ENCODE measurements at places on chromosomes 5 and 9. TPM values are rescaled to one million over a fixed set of nuclear protein-coding genes. Genes with fewer than 3 reads are reported as not detected.

GRCh38 chr5:159605585-159605984 is 275.3 kb upstream of the IL12B start:
- no peak for DNase-seq

Gene TRIM14
- total RNA-seq, result 66.9 TPM

GRCh38 chr5:172713113-172713808 is 57.7 kb downstream of the DUSP1 start:
- no peak for DNase-seq

DNA sequence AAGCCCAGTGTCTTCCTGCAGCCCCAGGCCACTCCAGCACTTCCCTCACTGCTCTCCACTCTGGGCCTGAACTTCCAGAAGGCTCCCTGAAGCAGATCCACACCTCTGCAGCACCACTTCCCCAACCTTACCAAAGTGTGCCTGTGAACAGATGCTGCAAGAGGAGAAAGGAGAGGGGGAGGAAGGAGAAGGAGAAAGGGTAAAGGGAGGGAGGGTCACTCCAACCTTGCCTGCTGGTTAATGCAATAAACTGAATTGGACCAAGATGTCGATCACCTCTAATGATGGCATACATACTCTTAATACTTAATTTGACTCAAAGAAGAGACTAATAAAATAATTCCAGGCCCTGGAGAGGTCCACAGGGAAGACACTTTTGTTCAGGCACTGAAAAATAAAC is 77.2 kb upstream of the RAI14 start:
- DNase-seq, result no peak

Gene POLR3G
- 2.1 TPM for total RNA-seq
